ENCODE measurements at places on chromosomes 1 and 21.

DNA sequence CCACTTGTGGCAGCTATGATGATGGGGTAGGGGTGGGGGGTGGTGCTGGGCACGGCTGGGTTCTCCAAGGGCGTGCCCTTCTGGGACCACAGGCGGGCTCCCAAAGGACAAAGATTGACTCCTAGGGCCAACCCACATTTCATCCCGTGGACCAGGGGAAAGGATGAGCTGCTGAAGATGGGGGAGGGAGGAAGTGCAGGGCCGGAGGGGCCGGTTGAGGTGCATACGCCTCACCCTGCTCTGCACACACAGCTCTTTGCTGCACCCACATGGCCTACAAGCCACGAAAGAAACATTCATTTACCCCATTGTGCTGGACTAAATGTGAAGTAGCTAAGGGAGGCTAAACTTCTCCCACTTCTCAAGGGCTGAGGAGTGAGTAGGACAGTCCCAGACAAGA is 34.2 kb upstream of the GNPAT start:
- no peak for DNase-seq

GRCh38 chr1:201712387-201713085 is 116.4 kb upstream of the IPO9 start:
- no peak for DNase-seq

GRCh38 chr1:23370709-23371584 is 1.3 kb upstream of the ZNF436 start:
- no peak for DNase-seq

- no peak for DNase-seq
These were observed 6.4 kb upstream of the EPHA2 start for GRCh38 chr1:16162163-16162822.

DNA sequence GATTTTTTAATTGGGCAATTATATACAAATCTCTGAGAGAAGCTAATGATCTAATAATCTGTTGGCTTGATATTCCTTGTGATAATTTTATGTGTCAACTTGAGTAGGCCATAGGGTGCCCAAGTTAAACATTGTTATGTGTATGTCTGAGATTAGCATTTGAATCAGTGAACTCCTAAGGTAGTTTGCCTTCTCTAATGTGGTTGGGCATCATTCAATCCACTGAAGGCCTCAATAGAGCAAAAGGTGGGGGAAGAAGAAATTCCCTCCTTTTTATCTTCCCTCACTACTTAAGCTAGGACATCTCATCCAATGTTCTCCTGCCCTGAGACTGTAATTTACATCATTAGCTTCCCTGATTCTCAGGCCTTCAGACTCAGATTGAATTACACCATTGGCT is 394.5 kb downstream of the LMO4 start:
- DNase-seq = no peak

DNA sequence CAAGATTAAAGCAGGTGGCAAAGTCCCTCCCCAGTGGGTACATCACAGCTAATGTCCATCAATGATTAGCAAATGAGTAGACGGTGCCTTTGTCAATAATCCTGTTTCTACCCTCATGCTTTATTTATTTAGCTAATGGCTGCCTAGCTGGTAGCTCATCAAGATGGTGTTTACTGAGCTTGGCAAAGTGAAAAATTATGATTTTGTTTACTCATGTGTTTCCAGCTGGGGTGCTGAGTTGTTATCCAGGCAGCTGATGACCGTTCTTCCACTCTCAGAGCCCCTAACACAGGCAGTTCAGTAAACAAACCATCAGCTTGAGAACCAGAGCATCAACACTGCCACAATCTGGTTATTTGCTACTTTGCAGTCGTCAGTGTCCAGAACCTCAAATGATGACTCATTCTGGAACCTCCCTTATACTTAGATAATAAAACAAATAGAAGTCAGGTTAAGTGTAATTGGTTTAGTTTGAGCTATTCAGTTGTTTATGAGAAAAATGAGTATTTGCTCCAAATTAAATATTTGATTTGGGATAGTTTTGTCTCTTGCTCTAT is 163.9 kb downstream of the ST6GALNAC5 start:
- peak; percentile 24 for DNase-seq

DNA sequence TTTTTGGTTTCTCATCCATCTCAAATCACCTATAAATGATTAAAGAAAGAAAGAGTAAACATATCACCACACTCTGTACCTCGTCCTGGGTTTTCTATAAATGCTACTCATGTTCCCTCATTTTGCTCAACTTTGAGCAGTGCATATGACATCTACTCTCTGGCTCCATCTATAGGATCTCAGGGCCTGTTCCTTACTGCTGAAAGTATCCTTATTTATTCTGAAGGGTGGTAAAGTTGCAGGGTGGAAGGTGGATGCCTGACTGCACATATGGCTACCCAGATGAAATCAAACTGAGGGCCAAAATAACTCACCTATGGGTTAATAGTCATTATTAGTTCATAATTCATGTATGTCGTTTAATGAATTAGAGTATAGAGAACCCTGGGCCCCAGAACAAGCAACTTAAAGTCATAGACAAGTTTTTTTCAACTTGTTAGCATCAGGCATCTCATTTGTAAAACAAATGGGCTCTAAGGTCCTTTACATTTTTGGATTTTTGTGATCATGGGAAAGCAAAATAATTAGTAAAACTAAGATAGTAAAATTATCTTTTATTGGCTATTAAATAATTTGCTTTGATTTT is 46.5 kb downstream of the NCF2 start:
- DNase-seq = peak; percentile 41

- peak; percentile 12 for DNase-seq
These were observed 17.4 kb downstream of the CELA3A start for GRCh38 chr1:22018583-22019559.

- DNase-seq = no peak
These were observed 18.8 kb downstream of the KIF21B start for GRCh38 chr1:201004732-201005131.

GRCh38 chr1:180247061-180247460 is 17.0 kb downstream of the LHX4 start:
- no peak for DNase-seq

- DNase-seq = no peak
These were observed 181.1 kb downstream of the DYRK1A start for GRCh38 chr21:37547615-37548200.

DNA sequence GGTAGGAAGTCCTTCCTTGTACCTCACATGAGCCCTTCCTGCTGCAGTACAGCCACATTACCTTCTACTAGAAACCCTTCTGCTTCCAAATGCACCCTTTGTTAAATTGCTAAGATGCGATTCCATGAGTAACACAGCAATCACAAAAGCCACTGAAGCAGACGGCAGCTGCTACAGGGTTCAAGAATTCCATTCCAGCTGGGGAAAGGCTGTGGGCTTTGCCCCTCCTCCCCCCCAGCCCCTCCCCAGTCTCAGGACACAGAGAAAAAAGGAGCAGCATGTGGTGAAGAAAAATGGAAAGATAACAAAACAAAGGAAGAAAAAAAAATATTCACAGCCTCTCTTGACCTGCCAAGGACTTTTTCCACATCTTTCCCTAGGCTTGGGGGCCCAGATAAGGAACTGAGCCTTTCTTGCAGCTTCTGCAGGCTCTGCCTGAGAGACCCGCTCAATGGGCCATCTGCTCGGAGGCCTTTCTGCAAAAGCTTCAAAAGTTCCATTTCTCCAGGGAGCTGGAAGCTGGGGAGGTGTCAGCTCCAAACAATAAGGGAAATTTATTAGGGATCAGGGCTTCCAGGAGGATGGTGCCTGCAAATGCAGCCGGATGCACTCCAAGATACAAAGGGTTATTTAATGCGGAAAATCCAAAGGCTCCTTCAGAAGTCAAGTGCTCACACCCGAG is 72.1 kb downstream of the SYT2 start:
- DNase-seq = no peak

DNA sequence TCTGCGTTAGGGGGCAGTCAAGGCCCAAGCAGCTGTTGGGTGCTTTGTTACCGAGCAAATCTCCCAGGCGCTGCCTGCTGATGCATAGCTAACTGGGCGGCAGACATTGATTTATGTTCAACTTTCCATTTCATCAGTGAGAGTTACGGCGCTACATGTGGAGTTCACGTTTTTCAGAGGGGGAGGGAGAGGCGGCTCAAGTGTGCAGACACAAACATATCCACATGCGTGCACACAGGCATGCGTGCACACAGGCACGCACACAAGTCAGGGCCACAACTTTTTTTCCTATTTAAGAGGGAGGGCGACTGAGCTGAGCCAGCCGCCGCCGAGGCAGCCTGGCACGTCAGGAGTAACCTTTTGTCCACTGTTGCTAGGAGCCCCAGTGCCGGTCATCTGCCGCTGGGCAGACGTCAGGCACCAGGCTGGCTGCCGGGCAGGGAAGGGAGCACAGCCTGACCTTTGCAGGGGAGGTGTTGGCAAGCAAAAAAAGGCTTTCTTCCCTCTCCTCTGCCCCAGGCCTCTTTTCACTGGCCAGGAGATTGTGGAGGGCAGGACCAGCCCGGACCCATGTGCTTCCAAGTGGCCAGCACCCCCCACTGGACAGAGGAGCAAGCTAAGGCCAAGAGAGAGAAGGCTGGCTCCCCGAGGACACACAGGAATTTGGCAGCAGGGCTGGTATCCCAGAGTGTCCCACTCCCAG is 73.3 kb downstream of the MRPL37 start:
- peak; percentile 64 for DNase-seq

- DNase-seq = no peak
These were observed 55.9 kb downstream of the RPS6KA1 start for GRCh38 chr1:26585471-26585870.

DNA sequence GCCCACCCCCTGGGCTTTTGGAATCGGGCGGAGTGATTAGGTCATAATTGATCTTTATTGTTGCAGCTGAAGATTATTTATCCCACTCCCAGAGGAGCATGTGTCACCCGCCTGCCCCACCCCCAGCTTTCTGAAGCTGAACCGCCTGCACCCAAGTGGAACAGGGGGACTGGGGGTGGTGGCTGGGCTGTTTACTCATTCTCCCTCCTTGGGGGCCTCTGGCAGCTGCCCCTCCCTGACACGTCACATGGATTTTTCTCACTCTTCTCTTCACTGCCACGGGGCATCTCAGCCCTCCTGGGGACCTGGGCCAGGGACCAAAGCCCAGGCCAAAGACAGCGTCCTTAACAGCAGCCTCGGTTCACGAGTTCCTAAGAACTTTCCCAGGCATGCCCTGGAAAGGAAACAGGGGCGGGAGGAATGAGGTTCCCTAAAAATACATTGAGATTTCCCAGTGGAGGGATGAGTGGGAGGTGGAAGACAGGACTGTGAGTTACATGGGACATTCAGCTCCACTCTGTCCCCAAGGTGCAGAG is 31.6 kb upstream of the SOX13 start:
- DNase-seq = no peak

- no peak for DNase-seq
These were observed 11.7 kb upstream of the FOXO6 start for GRCh38 chr1:41349361-41350054.

GRCh38 chr1:27621051-27621920 is 13.7 kb downstream of the FGR start:
- no peak for DNase-seq

- DNase-seq = peak; percentile 47
These were observed 1.7 kb downstream of the WNT9A start for GRCh38 chr1:227945891-227946623.

GRCh38 chr1:50110656-50111055 is 1.9 kb downstream of the ELAVL4 start:
- DNase-seq = no peak

DNA sequence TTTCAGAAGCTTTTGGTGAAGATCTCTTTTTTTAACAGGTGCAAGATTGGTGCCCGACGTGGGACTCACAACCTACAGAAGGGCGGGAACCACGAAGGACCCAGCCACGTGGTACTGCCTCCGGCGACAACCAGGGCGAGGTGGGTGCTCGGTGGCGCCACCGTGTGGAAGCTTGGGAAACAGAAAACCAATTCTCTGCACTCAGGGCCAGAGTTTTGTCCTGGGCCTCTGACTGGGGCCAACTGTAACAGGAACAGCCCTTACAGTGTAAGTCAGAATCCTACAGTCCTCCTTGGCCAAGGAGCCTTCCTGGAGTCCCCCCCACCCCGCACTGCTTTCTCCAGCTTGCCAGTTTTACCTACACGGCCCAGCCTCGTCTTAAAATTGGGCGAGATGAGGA is 11.6 kb upstream of the S100A7A start:
- no peak for DNase-seq
